C1 segment of cervical spinal cord (tissue), 14 donors: ENCODE measurements at places on chromosomes 12 and 14.

DNA sequence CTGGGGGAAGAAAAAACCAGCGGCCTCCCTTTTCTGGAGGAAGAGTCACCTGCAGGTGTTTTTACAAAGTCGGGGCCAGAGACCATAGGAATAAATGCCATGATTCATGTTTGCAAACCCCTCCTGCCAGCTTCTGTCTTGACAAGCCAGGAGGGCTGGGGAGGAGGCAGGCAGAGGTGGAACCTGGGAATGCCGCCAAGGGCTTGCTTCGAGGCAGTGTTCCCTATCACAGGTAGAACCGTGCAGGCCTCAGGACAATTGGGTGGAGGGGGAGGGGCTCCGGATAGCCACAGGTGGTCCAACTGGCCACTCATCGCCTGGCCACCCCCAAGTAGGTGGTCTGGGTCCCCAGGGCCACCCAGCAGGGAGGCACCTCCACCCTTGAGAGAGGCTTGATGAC lies 14.2 kb upstream of the DLK1 start:
- DNase-seq: no peak

- no peak for DNase-seq
Observed at GRCh38 chr14:106210650-106211049, 684.3 kb downstream of the TMEM121 start.

- peak; percentile 8 for DNase-seq
Observed at GRCh38 chr12:115572440-115572839, 705.1 kb downstream of the MED13L start.

DNA sequence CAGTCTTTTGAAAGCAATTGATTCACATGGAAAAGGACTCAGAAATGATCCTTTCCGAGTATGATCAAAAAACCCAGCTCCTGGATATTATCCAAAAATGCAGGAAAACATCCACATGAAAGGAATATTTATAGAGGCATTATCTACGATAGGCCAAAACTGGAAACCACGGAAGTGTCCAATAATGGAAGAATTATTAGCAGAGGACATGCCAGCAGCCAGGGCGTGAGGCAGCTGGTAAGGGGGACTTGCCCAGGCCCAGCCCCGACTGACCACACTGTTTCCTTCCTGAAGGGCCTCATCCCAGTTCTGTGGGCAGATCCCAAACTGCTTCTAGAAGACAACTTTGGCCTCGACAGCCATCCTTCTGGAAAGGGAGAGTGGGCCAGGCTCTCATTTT lies 20.5 kb downstream of the ACTN1 start:
- no peak for DNase-seq

DNA sequence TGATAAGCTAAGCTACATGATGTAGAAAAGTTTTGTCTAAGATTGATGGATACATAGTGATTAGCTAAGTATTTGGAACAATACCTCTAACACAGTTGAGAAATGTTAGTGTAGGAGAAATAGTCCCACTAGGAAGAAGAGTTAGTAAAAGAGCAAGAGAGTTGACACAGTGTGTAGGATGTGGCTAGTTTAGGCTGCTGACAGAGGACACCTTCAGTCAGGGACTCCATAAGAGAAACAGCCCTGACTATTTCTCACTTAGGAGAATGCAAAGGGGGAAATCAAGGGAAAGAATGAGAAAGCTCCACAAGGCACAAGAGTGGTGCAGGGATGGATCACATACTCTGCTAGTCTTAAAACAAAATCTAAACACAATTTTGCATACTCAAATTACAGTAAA lies 613.7 kb downstream of the SLC16A7 start:
- DNase-seq: no peak

DNA sequence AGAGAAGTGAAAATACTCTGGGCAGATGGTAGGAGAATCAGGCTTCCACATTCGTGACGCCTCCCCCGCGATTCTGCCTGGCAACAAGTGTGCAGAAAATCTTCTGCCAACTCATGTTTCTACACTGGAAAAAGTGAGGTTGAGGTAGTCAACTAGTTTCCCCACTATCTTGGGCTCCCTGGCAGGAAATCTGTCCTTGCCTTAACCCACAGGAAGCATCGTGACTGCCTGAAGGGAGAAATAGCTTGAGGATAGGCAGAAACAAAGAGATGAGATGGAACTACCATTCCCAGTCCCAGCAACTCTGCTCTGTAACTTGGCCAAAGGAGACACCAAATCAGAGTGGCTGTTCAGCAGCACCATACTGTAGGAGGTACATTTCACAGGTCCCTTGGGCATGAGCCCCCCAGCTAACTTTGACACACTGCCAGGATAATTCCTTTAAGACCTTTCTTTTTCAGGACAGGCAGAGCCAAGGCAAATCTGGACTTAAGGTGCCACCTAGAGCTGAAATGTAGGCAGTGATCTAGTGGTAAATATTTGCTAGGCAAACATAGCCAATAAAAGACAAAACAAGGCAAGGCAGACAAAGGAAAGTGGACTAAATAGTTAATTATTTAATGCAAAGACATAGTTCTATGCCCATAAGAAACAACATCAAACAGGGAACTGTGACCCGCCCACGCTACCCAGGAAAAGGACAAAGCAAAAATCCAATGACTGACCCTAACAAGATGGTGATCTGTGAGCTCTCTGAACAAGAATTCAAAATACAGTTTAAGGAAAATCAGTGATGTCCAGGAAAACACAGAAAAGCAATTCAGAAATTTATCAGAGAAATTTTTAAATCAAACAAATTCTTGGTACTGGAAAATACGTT lies 205.1 kb downstream of the PTPRO start:
- peak; percentile 14 for DNase-seq

- DNase-seq: no peak
Observed at GRCh38 chr12:107519906-107520859, 165.4 kb upstream of the PWP1 start.

DNA sequence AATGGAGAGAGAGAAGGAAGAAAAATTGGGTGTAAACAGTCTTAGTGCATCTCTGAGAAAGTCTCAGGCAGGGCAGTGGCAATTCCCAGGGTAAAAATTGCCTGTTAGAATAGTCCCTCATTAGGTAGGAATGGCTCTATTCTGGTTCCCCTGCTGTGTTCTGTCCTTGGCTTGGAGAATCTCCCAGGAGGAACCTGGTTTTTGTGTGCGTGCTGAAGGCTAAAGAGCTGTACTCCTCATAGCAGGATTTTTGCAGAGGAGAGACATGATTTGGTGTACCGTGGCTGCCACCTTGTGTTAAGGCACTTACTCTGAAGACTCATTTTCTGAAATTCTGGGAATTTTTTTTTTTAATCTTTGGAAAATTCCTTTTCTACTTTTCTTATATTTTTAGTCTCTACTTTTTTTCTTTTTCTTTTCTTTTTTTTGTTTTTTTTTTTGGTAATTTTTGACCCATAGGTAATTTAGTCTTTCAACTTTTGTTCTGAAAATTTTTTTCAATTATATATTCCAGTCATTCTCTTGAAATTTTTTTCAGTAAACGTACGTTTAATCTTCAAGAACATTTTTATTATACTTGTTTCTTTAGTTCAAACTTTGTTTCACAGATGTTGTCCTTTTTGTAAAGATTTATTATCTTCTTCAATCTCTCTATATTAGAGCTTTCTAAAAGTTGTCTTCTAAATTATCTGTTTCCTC lies 63.8 kb downstream of the FBXO33 start:
- DNase-seq: no peak

GRCh38 chr14:102182936-102183619 lies 43.4 kb downstream of the WDR20 start:
- no peak for DNase-seq

GRCh38 chr14:44613061-44613712 lies 106.1 kb upstream of the FSCB start:
- DNase-seq: no peak

GRCh38 chr12:99957866-99958466 lies 26.8 kb downstream of the ANKS1B start:
- no peak for DNase-seq

- DNase-seq: no peak
Observed at GRCh38 chr12:1922985-1923384, 4.5 kb upstream of the CACNA2D4 start.

- DNase-seq: no peak
Observed at GRCh38 chr12:41436076-41436475, 248.0 kb downstream of the PDZRN4 start.

DNA sequence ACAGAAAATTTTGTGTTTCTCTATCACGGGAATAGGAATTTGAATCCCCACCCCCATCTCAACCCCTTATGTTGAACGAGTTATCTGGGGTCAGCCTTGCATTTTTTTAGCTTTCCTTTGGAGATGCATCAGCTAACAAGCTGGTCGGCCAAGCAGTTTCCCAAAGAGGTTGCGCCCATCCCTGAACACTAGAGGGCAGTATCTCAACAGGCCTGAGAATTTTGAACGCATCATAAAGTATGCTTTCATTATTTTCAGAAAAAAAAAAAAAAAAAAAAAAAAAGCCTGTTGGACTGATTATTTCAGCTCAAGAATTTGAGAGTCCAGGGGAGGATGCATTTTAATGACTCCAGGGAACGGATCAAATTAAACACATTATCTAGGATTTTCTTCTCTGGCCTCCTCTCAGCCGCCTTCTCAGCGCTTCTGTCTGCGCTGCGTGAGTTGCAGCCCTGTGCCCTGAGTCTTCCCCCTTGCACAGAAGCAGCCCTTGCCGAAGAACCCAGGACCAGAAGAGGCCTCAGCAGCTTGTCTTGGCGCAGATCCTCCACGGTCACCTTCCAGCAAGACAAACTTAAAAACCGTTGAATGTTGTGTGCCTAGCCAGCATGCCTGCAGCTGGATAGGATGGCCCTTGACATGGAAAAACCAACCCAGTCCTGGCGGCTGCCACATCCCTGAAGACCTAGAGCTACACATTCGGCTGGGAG lies 76.6 kb upstream of the GZMB start:
- DNase-seq: no peak

GRCh38 chr12:64782191-64782876 lies 23.1 kb upstream of the GNS start:
- no peak for DNase-seq

DNA sequence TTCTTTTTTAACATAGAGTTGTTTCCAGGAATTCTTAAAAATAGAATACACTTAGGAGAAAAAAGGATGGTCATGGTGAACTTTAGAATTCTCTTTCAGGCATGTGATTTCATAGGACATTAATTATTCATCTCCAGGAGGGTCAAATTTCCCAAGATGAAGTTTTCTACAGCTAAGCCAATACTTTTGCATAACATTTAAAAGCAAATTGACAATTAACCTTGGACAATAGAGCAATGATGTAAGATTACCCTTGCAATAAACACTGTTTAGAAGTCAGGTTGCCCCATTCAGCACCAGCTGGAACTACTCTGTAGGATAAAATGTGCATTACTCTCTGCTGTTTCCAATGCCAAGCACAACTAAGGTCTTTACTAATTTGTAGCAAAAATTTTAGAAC lies 49.5 kb downstream of the SIX1 start:
- DNase-seq: no peak

GRCh38 chr12:50440288-50440687 lies 39.6 kb downstream of the LARP4 start:
- DNase-seq: no peak

DNA sequence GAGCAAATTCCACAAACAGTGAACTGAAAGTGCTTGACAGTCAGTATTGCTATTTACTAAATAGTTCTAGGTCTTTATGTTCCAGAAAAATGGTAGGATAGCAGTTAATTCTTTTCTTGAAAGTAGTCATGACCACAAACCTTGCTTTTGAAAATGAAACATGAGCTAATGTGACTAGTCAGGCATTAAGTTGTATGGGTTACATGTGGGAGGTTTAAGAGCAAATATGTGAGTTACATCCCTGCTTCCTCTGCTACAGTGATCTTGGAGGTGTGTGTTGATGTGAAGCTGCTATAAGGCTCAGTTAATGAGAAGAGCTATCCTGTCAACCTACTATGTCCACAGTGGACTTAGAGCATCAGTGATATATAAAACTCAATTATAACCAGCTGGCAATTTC lies 741.6 kb downstream of the FSCB start:
- no peak for DNase-seq

DNA sequence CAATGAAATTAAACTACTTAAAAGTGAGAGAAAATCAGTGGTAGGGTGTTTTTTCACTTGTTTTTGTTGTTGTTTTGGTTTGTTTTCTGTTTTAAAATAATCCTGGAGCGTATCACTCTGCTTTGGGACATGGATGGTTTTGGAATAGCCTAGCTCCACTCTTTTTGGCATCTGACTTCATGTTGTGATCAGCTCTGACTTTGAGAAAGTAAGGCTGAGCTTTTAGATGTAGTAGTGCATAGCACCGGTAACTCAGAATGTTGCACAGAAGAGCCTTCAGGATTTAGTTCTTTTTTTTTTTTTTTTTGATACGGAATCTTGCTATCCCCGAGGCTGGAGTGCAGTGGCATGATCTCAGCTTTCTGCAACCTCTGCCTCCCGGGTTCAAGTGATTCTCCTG lies 8.1 kb downstream of the TRAFD1 start:
- DNase-seq: no peak

DNA sequence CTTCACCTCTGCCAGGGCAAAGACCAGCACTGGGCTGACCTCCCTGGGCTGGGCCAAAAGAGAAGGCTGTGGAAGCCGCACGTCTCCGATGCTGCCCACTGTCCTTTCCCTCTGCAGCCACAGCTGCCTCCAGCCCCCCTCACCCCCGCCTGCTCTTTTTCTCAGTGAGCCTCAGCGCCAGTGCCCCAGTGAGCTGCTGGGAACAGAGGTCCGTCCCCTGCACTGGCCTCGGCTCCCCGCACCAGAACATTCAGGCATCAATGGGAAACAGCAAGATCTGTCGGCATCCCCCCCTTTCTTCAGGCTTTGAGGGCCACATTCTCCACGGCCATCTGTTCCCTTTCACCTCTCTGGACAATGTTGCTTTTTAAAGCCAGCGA lies 398.1 kb downstream of the ZFP36L1 start:
- peak; percentile 33 for DNase-seq

GRCh38 chr14:23299211-23299957 lies 3.3 kb downstream of the PPP1R3E start:
- DNase-seq: peak; percentile 16

- DNase-seq: no peak
Observed at GRCh38 chr12:132517013-132517739, 27.2 kb downstream of the FBRSL1 start.

DNA sequence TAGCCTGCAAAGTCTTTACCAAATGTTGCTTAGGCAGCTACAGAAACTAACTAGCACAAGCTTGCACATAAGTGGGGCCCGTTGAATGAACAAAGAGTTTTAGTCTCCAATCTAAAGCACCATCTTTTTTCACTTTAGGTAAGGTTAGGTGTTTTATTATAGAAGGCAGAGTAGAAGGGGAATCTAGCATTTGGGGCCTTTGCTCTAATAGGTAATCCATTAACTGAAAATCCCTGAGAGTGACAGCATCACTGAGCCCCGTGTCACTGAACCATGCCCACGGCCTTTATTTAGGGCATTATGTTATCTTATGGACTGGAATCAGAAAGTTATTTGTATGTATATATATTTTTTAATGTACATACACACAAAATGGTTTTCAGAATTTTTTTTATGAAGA lies 25.1 kb downstream of the CPNE8 start:
- DNase-seq: no peak

DNA sequence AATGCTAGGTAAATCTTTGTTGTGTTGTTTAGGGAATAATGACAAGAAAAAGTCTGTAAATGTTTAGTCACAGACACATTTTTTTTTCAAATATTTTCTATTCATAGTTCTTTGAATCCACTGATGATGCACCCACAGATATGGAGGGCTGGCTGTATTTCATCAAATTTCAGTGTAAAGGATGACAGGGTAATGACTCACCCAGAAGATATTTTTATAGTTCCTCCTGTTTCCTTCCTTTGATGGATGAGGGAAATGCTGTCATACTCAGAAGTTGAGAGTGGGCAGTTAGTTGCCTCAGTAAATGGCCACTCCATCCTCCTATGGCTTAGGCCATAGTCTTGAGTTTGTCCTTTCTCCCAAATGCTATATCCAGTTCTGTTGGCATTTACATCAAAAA lies 76.9 kb upstream of the REP15 start:
- DNase-seq: no peak
